ENCODE measurements at places on chromosomes 11 and 22. TPM values are rescaled to one million over a fixed set of nuclear protein-coding genes. Genes with fewer than 3 reads are reported as not detected.

The ART1 gene
- 5.6 TPM for total RNA-seq

The C22orf31 gene
- total RNA-seq = not detected

The PLA2G6 gene
- total RNA-seq = 79.5 TPM

The SHANK3 gene
- 128 TPM for total RNA-seq

The ABTB2 gene
- total RNA-seq = 7.9 TPM

The UBASH3B gene
- total RNA-seq = 8.5 TPM

The SSTR3 gene
- total RNA-seq = not detected

The GSTT2 gene
- total RNA-seq = not detected

The OR4A47 gene
- total RNA-seq = not detected

The GSC2 gene
- not detected for total RNA-seq

The ZNF214 gene
- total RNA-seq = not detected

The OR51B4 gene
- not detected for total RNA-seq

The RDX gene
- 105 TPM for total RNA-seq

The CHST1 gene
- total RNA-seq = 40.2 TPM

The RAB36 gene
- 1.8 TPM for total RNA-seq

The CHID1 gene
- total RNA-seq = 69.4 TPM

The MMP10 gene
- not detected for total RNA-seq

The C22orf42 gene
- total RNA-seq = not detected

The KIRREL3 gene
- total RNA-seq = not detected

The UBQLN3 gene
- total RNA-seq = not detected

The TNNT3 gene
- total RNA-seq = 10.1 TPM

The ANKK1 gene
- total RNA-seq = not detected

The SPA17 gene
- total RNA-seq = not detected

The LDHAL6A gene
- total RNA-seq = not detected

The PIH1D2 gene
- total RNA-seq = not detected

The TKFC gene
- 7.3 TPM for total RNA-seq

The SEC14L6 gene
- total RNA-seq = not detected

The GRM5 gene
- 10.2 TPM for total RNA-seq

The FAM168A gene
- 44.1 TPM for total RNA-seq

The TSPAN32 gene
- total RNA-seq = 1.9 TPM

All from ascending aorta (tissue), 2 donors.